Stimulated activated naive CD4-positive, alpha-beta T cell (primary cell): ENCODE measurements at places on chromosomes 16 and 17.

- DNase-seq: no peak
These were observed 23.8 kb upstream of the KCNJ12 start for GRCh38 chr17:21352221-21352980.

GRCh38 chr17:79854080-79855060 lies 15.1 kb upstream of the CBX4 start:
- no peak for DNase-seq

DNA sequence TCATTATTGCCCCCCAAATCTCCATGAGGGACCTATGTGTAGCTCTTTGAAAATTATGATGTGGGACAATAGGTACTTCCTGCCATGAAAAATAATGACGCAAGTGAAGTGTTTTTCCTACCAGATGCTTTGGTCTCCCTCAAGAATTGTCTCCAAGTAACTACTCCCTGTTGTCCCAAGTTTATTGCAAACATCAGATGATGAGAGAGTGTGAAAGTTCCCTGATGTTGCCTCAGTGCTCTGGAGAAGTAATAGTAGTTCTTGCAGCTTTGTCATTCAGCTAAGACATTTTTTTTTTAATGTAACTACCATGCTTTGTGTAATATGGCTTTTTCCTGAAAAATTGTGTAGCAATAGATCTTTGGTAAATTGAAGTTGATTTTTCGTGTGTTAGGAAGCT lies 20.1 kb downstream of the LPCAT2 start:
- DNase-seq: no peak

DNA sequence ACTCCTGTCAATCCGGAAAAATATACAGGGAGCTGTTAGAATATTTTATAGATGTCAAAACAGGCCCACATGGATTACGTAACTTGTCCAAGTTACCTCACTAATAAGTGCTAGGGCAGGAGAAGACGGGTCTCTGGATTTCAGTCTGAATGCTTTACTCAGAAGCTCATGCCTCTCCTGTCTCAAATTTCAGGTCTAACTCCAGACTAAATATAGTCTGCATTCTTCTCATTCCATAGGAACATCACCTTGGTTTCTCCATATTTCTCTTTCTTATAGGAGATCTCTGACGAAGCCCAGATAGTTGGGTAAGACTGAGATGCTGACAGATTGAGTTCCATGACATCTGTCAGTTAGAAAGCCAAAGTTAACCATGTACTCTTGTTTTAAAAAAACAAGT lies 174.2 kb downstream of the STX8 start:
- no peak for DNase-seq

- DNase-seq: no peak
These were observed 13.8 kb downstream of the CTRL start for GRCh38 chr16:67917852-67918236.

- DNase-seq: no peak
These were observed 159.9 kb downstream of the ANKFN1 start for GRCh38 chr17:56313201-56313600.

- DNase-seq: peak; percentile 88
These were observed 11.7 kb downstream of the ABCC1 start for GRCh38 chr16:15961060-15961511.

- no peak for DNase-seq
These were observed 28.2 kb upstream of the CACNG1 start for GRCh38 chr17:67016039-67016762.

DNA sequence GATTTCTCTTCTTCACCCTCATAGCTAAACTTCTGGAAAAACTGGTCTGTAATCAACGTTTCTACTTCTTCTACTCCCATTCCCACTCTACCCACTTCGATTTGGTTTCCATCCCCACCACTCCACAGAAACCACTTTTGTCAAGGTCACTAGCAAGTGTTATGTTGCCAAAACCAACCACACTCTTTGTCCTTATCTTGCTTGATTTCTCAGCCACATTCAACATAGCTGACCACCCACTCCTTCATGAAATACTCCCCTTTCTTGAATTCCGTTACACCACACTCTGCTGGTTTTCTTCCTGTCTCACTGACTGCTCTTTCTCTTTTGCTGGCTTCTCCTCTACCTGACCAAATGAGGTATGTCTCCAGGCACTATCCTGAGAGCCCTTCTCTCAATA lies 11.9 kb downstream of the IKZF3 start:
- DNase-seq: no peak

DNA sequence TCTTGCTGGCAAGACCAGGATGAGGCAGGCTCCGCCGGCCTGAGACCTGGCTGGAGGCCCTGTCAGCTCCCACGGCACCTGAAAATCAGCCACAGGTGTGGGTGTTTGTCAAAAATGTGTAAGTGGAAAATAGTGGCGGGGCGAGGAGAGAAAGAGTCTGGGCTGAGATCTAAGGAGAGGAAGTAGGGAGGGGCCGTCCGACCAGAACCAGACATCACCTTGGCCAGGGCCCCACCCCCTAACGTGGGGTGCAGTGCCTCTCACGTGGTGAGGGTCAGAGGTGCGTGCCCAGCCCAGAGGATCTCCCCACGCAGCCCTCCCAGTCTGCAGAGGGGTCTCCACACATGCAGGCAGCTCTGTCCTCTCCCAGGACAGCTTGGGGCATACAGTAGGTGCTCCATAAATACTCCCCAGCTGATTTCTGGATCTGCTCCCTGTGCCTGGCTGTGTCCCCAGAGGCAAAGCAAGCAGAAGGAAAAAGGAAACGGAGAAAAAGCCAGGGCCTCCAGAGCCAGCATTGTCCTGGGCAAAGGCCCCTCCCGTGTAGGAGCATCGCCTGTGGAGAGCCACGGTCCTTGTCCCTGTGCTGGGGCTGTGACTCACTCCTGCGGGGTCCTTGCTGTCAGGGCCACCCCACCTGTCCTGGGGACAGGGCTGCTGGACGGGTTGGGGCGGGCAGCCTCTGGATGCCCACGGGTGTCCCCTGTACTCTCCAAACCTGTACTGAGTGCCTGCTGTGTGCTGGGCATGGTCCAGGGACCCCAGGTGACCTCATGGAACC lies 16.7 kb downstream of the ZFPM1 start:
- peak; percentile 56 for DNase-seq

DNA sequence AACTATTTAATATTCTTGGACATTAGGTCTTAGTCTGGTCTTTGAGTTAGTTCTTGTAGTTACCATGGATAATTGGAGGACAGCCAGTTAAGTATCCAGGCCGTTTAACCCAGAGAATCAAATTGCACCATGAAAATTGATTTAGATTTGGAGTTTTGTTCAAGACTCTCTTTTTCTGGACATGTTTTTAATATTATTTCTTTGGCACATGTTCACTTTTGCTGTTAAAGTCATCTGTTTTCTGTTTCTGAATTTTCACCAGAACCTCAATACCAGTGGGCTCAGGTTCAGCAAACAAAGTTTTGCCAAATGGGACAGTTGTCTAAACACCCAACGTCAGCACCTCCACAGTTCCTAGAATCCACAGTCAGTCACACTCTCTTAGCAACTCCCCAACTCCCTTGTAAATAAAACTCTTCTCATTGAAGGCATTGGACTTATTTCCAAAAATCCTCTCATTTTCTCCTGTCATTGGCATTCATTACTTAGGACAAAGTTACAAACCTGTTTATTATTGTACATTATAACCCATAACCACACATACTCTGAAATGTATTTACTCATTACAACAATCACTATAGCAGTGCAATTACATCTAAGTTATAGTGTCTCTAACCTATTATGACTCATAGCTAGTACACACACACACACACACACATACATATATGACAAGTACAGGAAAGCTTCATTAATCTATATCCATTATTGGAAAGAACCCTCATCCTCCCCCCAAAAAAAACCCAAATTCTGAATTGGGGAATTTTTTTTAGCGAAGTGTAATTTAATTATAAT lies 33.5 kb upstream of the DNAH9 start:
- no peak for DNase-seq

GRCh38 chr17:8072341-8072728 lies 15.2 kb downstream of the ALOX12B start:
- DNase-seq: no peak

GRCh38 chr17:43591779-43592562 lies 45.8 kb upstream of the ETV4 start:
- DNase-seq: no peak

DNA sequence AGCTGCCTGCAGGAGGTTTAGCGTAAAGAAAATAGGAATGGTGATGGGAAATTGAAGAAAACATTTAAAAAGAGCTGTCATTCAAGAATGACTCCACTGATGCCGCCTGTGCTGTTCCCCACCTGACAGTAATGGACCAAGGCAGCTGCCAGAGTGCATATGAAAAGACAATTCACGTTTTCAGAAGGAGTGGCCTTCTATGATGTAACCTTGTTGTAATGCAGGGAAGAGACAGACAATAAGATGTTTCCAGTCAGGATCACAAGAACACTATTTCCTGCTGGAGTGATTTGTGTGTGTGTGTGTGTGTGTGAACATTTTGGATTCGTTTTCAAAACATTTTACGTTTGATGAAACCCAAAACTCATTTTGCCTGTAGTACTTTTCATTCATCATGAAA lies 203.7 kb downstream of the LGALS9B start:
- no peak for DNase-seq

- DNase-seq: no peak
These were observed 19.6 kb upstream of the MFSD6L start for GRCh38 chr17:8818654-8819330.

- DNase-seq: no peak
These were observed 3.5 kb downstream of the CORO6 start for GRCh38 chr17:29619251-29619650.

DNA sequence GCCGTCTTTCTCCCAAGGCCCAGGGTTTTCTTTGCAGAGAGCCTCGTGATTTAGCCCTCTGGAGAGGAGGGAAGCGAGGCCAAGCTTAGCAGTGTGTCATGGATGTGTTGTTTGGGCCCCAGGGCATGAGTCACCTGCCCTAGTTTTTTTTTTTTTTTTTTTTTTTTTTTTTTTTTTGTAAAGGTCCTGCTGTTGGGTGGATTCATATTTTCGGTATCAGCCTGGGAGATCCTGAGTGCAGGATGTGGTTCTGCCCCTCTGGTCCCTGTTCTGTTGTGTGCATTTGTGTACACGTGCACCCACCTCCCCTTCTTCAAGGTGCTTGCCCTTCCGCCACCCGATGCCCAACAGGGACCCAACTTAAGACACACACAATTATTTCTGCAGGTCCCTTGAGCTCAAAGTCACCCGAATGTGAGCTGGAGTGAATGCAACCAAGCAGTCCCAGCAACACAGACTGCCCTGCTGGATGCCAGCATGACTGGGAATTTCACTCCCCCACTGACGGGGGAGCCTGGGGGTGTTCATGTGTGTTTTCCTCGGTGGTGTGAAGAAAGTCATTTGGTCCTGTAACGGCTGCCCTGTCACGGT lies 265.8 kb upstream of the TNRC6C start:
- no peak for DNase-seq

DNA sequence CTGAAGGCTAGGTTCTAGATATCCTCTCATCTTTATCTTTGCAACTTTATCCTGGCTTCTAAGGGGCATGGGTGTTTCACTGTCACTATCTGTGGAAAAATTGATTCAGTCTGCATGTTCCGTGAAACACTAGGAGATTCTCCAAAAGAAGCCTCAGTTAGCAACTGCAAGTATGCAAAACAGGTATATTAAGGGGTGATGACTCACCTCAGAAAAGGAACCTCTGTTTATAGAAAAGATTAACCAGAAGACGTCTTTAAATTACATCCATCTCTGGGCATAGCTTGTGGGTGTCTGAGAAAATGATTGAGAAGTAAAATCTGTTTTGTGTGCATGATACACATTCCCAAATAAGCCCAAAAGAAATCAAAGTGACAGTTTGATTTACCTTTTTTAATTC lies 353.8 kb upstream of the HSBP1 start:
- no peak for DNase-seq

GRCh38 chr17:47633996-47634395 lies 15.7 kb upstream of the KPNB1 start:
- DNase-seq: no peak

DNA sequence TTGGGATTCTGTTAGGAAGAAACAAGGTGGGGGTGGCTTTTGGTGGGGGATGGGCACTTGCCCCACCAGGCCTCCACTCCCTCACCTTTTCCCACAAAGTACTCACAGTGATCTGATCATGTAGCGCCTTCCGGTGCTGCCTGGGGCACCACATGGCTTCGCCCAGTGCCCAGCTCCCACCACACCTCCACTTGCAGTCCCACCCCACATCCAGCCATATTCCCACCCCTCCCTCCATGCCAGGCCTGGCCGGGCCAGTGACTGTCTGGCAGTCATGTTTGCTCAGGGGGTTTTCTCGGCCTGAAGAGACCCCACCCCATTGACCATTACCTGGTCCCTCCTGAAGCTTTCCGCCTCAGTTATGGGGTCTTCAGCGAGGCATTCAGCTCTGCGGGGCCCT lies 201.5 kb downstream of the SPECC1 start:
- DNase-seq: no peak

DNA sequence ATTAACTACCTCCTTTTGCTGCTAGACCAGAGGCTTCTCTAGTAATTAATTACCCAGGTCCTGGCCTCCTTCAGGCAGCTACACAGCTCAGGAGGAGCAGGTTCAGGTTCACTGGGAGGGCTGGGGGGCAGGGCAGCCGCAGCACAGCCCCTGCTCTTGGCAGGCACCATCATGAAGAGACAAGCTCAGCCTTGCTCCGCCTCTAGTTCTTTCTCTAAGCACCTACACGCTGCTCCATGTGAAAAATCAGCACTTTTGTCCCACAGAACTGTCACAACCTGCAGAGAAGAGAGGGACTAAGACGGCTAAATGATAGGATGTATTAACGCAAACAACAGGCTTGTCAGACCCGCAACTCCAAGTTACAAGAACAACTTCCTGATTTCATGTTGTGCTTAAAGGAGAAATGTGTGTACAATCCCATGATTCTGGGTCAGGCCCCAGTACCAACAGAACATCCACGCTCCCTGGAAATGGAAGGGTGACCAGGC lies 53.4 kb downstream of the GRB2 start:
- no peak for DNase-seq

DNA sequence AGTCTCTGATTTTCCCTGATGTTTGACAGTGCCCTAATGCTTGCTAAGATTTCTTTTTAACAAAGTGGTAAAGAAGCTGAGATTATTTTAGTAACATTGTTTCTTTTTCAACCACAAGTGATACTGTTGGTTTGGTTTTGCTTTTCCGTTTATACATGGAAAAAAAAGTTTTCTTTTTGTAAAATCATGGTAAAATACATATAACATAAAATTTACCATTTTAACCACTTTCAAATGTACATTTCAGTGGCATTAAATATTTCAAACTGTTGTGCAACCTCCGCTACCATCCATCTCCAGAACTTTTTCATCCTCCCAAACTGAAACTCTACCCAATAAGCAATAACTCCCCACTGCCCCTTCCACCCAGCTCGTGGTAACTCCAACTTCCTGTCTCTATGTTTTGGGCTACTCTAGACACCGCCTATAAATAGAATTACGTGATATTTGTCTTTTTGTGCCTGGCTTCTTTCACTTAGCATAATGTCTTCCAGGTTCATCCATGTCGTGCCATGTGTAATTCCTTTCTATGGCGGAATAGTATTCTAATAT lies 4.6 kb downstream of the CIITA start:
- no peak for DNase-seq

- DNase-seq: no peak
These were observed 102.5 kb upstream of the TMEM97 start for GRCh38 chr17:28216528-28216927.

- no peak for DNase-seq
These were observed 77.8 kb downstream of the MYH10 start for GRCh38 chr17:8552577-8553320.

GRCh38 chr16:86287664-86288201 lies 222.6 kb upstream of the FOXF1 start:
- no peak for DNase-seq
